ENCODE measurements at places on chromosomes 12 and 14.

GRCh38 chr12:4450551-4451112 is 5.0 kb upstream of the FGF6 start:
- DNase-seq = peak; percentile 46

DNA sequence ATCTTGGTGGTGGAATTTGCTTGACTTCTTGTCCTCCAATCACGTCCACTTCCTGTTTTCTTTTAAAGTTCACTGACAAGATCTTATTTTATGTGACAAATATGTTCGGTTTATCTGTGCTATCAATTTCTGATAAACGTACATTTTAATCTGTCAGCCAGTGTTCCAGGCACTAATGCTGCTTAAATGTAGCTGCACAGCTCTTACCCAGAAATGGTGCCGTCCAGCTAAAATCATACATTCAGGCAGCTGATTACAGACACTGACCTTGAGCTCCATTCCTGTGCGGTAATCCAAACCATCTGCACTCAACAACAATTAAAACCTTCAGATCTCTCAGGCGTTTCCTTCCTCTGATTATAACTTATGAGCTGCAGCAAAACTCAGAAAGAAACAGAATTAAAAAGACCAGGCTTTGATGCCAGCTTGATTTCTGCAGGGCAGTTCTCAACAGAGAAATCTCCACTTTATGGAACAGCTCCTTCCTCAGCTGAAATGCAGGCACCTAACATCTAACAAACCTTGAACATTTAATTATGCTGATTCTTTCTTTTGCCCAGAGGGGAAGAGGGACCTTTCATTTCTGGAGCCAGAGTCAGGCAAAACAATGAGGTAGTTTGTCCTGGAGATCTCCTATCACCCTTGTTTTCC is 26.4 kb upstream of the RASSF3 start:
- no peak for DNase-seq

- no peak for DNase-seq
These were observed 7.4 kb downstream of the SMOC1 start for GRCh38 chr14:69886453-69887242.

GRCh38 chr14:21748869-21749303 is 75.3 kb upstream of the OR4E1 start:
- no peak for DNase-seq

DNA sequence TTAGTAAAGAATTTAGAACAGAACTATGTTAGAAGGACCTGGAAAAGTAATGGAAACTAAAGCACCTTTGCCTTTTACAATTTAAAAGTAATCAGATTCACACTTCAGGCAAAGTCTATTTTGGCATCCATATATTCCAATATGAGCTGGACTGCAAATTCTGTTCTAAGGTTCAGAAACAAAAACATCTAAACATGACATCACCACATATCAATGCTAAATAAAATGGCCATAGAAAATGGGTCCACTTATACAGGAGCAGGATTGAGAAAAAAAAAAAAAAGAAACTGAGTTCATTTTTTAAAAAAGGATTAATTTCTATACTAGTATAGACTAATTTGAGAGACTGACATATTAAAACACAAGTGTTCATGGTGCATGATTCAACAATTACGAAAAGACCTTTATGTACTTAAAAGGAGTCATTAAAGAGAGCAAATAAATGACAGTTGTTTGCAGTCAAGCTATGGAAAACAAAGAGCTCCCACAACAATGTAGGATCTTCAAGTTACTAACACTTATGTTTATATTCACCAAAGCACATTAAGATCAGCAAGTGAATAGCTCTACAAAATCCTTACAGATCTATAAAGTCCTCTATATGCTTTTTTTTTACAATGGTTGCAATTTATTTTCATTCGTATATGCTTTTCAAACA is 45.7 kb downstream of the DICER1 start:
- no peak for DNase-seq

- no peak for DNase-seq
These were observed 33.4 kb downstream of the ZNF605 start for GRCh38 chr12:132922676-132923075.

DNA sequence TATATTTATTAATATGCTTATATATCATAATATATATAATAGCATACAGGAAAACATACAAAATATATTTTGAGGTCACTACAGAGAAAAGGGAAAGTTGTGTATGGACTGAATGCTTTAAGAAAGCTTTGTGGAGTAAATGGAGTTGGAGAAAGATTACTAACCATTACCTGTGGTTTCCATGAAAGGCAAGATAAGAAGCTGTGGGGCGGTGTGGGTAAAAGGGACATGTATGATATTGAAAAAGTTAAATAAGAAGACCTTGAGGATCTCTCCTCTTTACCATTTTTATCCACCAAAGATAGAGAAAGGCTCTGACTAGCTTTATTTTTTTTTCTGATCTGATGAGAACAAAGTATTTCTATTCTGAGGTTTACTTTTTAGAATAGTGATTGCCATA is 404.4 kb downstream of the TRHDE start:
- DNase-seq = no peak

DNA sequence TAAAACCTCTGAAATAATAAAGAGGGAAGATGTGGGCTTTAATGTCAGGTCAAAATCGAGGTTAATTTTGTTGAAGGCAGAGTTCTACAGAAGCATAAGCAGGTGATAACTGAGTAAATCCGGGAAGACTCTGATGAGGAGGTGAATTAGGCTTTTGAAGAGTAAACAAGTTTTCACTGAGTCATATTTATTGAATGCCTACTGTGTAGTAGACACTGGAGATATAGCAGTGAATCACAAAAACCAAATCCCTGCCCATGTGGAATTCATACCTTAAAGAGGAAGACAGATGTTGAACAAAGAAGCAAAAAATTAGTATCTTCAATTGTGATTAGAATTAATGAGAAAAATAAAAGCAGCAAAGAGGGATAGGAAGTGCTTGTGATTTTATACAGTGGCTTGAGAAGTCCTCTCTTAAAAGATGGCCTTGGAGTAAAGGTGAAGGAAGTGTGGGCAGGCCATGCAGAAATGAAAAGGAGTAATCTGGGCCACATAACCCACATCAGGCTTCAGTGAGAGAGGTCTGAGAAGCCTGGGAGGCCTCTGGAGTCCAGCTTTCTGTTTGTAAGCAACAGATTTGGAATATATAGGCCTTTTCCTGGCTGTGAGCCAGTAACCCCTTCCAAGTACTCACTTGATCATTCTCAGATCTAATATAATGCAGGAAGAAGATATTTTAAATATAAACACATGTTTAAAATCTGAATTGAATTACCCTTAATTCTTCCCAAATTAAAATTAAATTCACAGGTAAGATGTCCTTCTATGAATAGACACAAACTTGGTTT is 46.7 kb downstream of the BHLHE41 start:
- DNase-seq = no peak

GRCh38 chr14:29759521-29760340 is 167.9 kb downstream of the PRKD1 start:
- DNase-seq = no peak

- no peak for DNase-seq
These were observed 1.4 kb upstream of the ARID2 start for GRCh38 chr12:45727980-45728629.

DNA sequence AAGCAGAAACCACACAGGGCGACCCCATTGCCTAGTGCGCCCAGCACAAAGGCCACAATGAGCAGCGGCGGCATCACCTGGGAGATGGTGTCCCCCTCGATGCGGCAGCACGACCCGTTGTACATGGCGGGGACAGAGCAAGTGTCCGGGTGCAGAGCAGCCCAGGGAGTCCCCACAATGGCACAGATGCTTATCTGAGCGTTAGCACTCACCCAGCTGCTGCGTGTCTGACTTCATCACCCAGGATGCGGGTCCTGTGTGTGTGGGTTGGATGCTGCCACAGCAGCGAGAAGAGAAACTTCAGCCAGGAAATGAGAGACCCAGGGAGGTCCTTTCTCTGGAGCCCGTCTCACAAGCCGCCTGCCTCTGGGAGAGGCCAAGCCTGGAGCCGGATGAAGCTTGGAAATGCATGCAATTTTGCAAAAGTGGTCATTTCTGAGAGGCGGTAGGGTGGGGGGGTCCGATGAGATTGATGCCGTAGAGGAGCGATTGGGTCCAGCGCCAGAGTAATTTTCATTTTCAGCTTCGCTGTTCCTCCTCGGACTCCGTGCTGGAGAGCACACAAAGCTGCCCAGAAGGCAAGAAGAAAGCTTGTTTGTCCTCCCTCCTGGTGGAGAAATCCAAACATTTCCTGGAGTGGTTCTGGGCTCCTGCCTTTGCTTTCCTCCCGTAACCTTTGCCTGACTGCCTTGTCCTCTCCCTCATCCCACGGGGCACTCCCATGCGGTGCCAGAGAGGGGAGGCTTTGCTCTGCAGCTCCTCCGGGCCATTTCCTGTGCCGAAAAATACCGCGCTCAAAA is at the start of gene HCAR1:
Gene HCAR1, minus strand, starts transcription at position 630 of the 800 bp plus-strand sequence. Its CDS starts 505 bp downstream, at position 125.
- no peak for DNase-seq

- no peak for DNase-seq
These were observed 96.4 kb downstream of the RIN3 start for GRCh38 chr14:92609955-92610354.

DNA sequence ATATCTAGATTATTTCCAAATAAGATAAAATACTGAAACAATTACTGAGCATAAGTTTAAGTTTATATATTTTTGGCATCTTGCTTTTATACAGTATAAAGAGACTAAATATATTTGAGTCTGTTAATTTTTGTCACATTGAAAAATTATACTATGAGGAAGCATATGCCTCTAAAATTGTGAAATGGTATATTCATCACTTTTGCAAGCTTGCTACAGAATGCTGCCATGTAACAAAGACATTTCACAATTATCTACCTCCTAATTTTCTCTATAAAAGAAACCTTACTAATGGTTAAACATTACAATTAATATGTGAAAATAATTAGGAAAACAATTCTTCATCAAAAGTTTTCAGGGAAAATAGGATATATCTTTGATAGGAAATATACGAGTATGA is 22.7 kb upstream of the MUCL1 start:
- no peak for DNase-seq

- DNase-seq = no peak
These were observed 24.1 kb downstream of the TMEM229B start for GRCh38 chr14:67464377-67464776.

- DNase-seq = no peak
These were observed 97.1 kb downstream of the OTOGL start for GRCh38 chr12:80196419-80196818.

GRCh38 chr12:57109207-57110103 is 1.7 kb downstream of the STAT6 start:
- no peak for DNase-seq

- DNase-seq = no peak
These were observed 23.4 kb downstream of the SLC25A29 start for GRCh38 chr14:100282766-100283419.

DNA sequence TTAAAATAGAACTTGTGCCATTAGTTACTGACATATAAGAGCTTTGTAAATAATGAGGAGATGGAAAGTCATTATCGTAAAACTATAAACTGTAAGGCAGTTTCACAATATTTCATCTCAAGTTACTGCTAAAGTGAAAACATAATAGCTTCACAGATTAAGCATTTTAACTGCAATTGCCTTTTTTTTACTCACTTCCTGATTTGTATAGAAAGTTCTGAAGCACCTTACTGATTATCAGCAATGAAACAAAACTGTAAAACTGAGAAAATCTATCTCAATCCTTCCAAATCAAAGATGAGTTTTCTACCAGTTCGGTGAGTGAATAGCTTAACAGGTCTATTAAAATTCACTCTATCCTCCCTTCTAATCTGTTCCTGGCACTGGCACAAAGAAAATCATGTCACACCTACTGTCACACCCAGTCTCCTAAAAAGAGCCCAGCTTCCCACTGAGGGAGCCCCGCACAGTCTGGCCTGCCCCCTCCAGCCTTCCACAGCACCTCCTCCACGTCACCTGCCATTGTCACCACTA is 161.4 kb upstream of the ABCD2 start:
- DNase-seq = no peak

DNA sequence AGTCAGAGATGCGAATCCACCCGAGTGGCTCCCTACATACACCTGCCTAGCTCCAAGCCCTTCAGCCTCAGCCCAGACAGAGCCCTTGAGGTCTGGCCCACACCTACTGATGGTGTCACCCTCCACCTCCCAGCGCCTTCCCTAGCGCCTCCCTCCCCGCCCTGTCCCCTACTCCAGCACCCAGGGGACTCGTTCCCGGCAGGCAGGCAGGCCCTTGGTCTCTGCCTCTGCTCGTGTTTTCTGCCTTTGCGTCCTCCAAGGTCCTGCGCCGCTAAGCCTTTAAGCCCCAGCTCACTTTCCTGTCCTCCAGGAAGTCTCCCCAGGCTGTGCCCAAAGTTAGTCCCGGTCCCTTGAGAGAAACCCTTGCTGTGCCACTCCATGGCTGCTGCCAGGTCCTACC is 12.7 kb downstream of the INF2 start:
- no peak for DNase-seq

DNA sequence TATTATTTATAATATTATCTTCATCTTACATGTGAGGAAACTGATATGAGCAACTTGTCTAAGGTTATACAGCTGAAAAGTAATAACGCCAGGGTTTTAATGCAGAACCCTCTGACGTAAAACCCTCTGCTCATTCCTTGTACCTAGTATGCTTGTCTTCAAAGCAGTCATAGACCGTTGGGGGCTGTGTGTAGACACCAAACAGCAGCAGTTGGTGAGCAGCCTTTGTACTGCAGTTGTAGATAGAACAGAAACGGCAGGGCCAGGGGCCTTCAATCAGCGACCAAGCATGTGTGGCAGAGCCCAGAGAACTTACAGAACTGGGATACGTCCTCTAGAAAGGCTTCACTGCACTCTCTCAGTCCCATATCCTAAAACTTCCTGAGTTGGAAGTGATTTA is 28.1 kb downstream of the EVL start:
- no peak for DNase-seq

- no peak for DNase-seq
These were observed 13.4 kb downstream of the TNFAIP2 start for GRCh38 chr14:103136388-103137271.

DNA sequence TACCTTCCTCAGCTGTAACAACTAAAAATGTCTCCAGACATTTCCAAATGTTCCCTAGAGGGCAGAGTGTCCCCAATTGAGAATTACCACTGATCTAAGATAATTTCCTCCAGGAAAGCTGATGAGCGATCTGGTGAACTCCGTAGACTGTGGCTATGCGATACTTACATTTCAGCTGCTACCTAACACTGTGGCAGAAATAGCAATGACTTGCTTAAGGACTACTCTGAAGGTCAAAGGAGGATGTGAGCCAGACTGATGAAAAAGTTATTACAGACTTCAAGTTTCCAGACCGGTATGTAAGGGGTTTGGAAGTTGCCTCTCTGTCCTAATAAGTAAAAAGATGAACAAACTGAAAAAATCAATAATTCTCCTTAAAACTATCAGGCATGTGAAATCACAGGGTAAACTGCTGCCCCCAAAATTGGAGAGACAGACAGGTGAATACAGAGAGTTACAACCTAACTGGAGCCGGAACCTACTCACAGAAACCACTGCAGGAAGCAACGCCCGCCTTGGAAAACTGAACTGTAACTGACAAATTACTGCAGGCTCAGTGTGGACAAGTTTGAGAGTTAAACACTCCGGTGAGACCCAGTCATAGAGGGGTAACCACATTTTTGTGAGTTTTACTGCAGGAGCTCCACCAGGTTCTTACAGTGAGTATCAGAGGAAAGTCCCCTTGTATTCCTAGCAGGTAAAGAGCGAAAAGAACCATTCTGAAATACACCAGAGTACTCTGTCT is 60.0 kb upstream of the PARP11 start:
- DNase-seq = no peak
